Tibial nerve (tissue), 4 donors: ENCODE measurements at places on chromosomes 7 and 10. TPM values are rescaled to one million over a fixed set of nuclear protein-coding genes. Genes with fewer than 3 reads are reported as not detected.

GRCh38 chr7:37284805-37285231 is 163.8 kb downstream of the ELMO1 start:
- peak; percentile 63 for DNase-seq

DNA sequence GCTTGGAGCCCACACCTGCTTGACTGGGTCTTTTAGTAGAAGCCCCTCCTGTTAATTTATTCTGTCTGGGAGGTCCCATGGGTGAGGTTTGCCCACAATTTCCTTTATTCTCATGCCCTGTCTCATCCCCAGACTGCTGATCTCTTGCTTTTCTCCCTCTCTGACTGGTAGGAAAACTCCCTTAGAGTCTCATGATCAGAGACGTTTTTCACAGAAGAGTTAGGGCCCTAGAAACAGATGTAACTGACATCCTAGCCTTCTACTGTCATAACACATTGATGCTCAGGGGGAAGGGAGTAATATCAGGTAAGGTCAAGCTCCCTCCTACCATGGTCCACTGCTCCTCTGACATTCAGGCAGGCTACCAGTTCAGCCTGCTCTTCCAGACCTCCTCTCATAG is 43.7 kb upstream of the WASL start:
- DNase-seq, result no peak

- DNase-seq, result peak; percentile 76
These were observed 1.3 kb upstream of the ITPRIP start for GRCh38 chr10:104339469-104340110.

DNA sequence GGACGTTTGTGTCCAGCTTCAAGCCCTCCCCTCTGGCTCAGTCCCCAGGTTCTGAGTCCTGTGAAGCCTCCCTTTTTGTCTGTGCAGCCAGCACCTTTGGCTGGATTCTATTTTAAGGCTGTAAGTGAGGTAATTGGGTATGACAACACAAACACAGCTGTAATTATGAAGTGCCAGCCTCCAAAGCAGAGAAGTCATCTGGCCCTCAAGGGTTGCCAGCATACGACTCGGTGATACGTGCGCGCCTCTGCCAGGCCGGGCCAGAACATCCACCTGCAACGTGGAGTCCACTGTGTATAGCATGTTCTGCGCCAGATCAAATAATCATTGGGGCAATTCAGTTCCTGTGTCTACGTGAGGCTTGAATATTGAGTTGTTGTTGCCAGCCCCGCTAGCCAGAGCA is 6.7 kb upstream of the FAM180A start:
- DNase-seq, result no peak

DNA sequence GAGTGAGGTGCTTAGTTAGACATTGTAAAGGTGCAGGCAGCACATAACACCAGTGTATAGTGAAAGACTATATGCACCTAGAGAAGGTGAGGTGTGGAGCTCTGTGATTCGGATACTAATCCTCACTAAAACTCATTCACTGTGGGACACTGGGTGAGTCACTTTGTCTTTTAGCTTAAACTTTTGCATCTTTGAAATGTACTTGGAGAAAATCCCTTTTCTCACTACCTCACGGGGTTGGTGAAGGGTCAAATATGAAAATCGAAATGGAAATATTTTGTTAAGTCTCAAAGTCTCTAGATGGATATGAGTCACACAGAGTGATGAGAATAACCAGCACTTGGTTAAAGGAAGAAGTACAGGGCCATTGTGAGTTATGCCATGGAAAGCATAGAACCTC is 38.0 kb downstream of the MDFIC start:
- no peak for DNase-seq

DNA sequence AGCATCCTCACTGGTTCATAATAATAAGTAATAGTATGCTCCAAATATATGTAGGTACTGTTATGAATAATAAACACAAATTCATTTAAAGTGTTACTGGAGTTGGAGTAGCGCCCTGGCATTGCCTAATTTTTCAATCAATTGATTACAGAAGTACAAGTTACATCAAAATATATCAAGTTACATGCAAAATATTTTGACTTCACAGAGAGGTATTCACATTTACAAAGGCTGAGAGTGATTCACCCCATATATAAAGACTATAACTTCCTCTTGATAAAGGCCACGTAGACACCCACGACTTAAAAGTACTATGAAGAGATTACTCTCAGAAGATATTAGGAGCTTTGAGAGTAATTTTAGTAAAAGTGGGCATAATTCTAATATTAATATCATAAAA is 13.6 kb upstream of the COL17A1 start:
- DNase-seq, result no peak

DNA sequence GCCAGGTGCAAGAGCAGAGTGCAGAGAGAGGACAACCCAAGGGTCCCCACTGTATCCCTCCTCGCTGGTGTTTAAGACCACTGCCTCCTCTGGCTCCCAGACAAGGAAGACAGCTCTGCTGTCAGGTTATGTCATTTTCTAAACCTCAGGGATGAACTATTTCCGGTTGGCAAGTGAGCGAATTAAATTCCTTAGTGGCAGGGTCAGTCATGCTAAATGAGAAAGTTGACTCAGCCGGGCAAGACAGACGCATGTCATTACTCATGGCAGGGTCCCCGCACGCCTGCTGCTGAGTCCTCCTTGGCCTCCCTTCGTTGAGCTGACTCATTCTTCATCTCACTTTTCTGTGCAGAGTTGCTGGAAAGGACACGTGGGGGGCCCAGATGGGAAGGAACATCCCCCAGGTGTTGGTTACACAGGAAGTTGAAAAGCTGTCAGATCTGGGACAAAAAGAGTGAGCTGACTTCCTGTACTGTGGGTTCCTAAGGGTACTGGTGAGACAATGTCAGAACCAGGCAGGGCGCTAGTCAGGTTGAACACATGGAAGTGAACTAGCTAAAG is 47.1 kb upstream of the UCN3 start:
- DNase-seq, result no peak

DNA sequence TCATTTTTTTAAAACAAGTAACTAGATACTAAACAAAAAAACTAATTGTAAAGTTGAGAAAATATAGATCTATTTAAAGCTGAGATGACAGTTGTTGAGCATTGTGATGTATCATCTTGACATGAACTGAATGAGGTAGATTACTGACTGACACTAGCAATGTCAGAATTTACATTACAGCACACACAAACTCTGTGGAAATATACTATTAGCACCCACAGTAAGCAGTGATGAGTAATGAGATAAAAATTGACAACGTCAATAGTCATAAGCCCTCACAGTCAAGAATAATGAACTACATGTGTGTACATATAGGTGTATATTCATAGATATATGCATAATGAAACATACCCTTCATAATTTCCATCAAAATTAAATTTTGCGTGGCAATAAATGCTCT is 368.4 kb downstream of the TFEC start:
- DNase-seq, result no peak

GRCh38 chr7:143256325-143256724 is 6.9 kb upstream of the GSTK1 start:
- DNase-seq, result no peak

The EPO gene
- 0.30 TPM for total RNA-seq

The AS3MT gene
- 5.2 TPM for total RNA-seq

The UTF1 gene
- not detected for total RNA-seq
